ENCODE measurements at places on chromosomes 16 and 17.

- DNase-seq, result no peak
Observed at GRCh38 chr17:57032343-57032742, 52.7 kb upstream of the AKAP1 start.

DNA sequence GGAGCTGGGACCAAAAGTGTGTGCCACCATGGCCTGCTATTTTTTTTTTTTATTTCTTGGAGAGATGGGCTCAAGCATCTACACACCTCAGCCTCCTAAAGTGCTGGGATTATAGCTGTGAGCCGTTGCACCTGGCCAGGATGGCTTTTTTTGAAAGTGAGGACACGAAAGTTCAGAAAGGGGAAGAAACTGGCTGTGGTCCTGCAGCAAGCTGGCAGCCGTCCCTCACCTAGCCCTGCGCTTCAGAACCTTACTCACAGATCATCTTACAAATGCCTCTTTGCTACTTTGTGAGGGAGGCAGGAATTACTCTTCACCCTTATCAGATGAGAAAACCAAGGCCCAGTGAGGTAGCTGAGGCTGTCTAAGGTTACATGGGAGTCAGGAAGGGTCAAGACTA is 4.5 kb upstream of the PPY start:
- DNase-seq, result no peak

DNA sequence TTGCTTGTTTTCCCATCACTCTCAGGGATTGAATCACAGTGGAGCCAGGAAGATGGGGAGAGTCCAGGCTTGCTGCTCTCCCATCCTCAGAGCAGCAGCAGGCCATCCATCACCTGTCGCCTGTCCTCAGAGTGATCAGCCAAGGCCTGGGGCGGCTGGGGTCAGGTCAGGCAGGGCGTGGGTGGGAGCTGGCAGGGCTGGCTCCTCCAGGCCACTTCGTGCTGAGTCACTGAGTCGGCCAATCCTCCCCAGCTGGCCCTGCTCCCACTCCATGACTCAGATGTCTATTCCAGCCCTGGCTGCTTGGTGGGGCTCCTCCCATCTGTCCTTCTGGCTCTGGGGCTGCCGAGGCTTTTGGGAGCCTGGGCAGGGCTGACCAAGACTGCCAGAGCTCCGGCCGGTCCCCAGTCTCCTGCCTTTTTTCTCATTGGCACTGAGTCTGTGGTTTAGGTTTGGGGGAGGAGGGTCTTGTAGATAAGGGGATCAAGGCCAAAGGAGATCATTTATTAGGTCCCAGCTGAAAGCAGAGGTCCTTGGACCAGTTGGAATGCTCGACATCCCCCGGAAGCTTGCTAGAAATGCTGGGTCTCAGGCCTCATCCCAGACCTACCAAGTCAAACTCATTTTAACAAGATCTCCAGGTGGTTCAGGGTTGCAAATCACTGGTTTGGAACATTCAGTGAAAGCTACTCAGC is 72.7 kb downstream of the ABCC1 start:
- DNase-seq, result peak; percentile 95

GRCh38 chr16:21603928-21604327 is 4.6 kb downstream of the METTL9 start:
- DNase-seq, result peak; percentile 15

DNA sequence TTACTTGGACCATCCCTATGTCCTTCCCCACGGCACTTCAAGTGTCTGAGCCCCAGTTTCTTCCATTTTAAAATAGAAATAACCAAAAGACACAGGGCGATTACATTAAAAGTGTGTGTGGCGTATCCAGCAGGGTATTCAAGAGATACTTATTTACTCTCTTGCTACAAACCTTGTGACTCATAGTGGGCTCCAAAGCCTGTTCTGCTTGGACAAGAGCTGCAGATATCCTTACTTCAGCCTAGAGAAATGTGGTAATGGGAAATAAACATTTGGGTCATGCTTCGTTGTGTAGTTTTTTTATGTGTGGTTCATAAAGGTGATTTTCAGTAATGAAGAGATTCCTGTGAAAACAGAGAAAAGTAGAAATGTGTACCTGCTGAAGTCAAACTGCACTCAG is 288.9 kb upstream of the CDH11 start:
- DNase-seq, result peak; percentile 73

DNA sequence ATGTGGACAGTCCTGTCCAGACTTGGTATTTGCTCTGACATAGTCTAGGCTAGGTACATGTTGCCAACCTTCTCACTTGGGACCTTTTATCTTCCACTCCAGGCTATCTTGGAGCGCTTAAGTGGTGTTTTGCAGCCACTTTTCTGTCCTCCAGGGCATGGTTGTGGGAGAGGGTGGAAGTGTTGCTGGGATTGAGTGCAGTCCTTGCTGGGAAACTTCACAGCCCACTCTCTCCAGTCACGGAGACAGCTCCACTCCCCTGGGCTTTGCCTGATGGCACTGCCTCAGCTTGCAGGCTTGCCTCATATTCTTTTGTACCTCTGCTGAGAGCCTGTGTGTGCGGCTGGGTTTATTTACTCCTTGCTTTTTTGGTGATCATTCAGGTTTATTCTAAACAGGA is 17.4 kb downstream of the RPA1 start:
- DNase-seq, result no peak

- no peak for DNase-seq
Observed at GRCh38 chr17:64053101-64053500, 32.7 kb upstream of the ICAM2 start.

DNA sequence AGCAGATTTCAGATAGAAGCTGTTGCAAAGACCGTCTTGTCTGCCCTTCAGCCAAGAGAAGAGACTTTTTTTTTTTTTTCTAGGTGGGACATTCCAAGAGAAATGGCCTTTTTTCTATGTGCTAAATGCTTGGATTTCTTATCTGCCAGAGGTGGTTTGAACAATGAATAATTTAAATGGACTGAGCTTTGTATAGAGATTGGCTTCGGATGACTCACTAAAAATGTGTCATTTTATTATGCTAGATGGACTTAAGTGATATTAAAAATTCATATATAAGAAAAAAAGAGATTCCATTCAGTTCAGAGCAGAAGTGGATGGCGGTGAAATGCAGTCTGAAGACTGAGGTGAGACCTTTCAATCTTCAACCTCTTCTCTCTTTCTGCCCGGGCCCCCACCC is 58.4 kb downstream of the MEAK7 start:
- no peak for DNase-seq

DNA sequence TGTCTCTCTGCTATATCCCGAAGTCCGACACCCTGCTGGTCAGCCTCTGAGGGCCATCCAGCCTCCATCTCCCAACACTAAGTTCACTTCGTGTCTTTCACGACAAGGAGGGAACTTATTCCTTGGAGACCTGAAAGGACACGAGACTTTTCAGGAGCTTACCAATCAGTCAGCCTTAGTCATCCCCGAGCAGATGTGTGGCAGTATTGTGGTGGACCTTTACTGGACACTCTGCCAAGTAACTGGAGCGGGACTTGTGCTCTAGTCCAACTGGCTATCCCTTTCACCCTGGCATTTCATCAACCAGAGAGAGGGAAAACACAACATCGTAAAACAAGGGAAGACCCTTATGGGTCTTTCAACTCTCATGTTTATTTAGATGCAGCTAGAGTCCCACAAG is 87.1 kb downstream of the EMP2 start:
- no peak for DNase-seq

GRCh38 chr17:74860229-74860871 is 665 bp upstream of the GRIN2C start:
- no peak for DNase-seq

DNA sequence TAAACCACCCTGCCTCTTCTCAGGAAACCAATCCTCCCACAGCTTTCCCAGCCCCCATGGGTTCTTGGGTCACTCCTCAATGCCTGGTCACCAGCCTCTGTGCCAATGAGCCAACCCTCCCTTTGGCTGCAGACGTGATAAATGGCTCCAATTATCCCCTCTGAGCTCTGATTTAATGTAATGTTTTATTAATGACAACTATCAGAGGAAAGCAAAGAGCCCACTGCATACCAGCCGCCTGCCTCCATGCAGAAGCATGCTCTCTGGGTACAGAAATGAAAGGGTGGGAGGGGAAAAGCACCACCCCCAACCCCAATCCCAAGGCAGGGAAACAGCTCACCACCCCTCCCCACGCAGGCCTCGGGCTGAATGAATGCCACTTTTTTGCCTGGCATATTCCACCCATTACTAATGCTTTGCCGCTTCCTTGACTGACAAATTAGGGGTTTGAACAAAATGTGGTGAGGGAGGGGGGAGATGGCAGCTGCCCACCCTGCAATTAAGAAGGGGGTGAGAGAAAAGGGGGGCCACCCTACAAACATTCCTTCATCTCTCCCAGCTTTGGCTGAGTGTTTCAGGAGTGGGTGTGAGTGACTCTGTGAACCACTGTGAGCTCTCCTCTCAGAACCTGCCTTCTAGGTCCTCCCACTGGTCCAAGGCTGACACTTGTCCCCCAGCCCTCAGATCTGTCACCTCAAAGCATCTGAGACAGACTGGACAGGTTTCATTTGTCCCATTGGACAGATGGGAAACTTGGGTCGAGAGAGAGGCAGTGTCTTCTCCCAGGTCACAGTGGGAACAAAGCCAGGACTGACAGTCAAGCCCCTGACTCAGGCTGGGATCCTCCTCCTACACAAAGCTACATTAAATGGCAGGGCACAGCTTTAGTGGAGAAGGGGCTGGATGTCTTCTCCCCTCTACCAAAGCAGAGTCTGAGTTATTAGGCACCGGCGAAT is 161.5 kb downstream of the TMEM132E start:
- DNase-seq, result no peak

- peak; percentile 42 for DNase-seq
Observed at GRCh38 chr16:53282975-53283946, 151.0 kb upstream of the RBL2 start.

- DNase-seq, result peak; percentile 83
Observed at GRCh38 chr17:72136692-72137091, 15.9 kb downstream of the SOX9 start.

- DNase-seq, result no peak
Observed at GRCh38 chr16:85484347-85485300, 128.5 kb upstream of the GSE1 start.

Measured in astrocyte of the spinal cord (primary cell).